CD4-positive, alpha-beta T cell treated with Interleukin-21 for 1 hour (primary cell): ENCODE measurements at places on chromosomes 2 and 18.

GRCh38 chr2:69214898-69215297 is 172.1 kb downstream of the GFPT1 start:
- DNase-seq, result no peak

GRCh38 chr2:225768741-225769140 is 369.2 kb downstream of the NYAP2 start:
- no peak for DNase-seq

DNA sequence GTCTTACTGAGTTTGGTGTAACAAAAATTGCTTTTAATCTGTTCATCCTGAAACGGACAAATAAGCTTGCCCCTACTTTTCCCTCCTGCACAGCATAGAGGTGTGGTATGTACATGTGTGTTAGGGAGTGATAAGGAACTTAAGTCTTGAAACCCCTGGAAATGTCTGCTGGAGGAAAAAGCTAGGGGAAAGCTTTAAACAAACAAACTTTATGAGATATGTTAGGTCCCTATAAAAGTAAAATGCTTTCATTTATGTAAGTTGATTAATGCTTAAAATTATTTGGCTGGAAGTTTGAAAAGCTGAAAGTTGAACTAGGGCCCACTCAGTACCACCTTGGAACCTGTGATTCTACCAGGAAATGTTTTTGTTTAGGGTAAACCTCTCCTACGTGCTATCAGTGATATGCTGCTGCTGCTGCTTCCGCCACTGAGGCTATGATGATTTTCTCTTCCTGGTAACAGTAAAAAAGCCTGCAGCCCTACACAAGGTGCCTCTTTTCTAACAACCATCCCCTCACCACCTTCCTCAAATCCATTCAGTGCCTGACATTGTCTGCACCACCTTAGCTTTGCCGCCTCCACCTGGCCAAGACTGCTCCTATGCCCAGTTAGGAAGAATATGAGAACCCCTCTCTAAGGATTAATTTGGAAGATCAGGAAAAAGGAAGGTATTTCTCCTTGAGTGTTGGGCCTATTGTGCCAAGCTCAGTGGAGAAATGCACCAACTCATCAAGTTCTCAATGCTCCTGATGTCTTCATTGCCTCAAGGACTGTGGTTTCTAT is 2.5 kb upstream of the YES1 start:
- DNase-seq, result no peak

DNA sequence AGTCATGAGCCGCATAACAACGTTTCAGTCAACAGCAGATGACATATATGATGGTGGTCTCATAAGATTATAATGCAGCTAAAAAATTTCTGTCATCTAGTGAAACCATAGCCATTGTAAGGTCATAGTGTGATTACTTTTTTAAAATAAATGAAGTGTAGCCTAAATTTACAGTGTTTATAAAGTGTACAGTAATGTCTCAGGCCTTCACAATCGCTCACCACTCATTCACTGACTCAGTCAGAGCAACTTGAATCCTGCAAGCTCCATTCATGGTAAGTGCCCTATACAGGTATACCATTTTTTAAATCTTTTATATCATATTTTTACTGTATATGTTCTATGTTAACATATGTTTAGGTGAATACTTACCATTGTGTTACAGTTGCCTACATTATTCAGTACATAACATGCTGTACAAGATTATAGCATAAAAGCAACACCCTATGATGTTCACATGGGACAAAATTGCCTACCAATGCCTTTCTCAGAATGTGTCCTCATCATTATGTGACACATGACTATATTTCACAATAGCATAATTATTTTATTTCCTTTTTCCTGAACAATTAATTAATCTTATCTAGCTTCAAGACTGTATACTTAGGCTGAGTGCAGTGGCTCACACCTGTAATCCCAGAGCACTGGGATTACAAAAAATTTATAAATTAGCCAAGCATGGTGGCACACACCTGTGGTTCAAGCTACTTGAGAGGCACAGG is 1115.9 kb upstream of the ZEB2 start:
- no peak for DNase-seq

DNA sequence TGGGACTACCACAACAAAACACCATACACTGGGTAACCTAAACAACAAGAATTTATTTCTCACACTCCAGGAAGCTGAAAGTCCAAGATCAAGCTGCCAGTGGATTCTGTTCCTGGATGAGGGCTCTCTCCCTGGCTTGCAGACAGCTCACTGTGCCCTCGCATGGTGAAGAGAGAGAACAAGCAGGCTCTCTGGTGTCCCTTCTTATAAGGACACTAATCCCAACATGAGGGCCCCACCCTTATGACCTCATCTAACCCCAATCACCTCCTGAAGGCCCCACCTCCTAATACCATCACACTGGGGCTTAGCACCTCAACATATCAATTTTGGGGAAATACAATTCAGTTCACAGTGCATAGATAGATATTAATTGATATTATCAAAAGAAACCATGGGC is 83.5 kb downstream of the BIN1 start:
- DNase-seq, result no peak

DNA sequence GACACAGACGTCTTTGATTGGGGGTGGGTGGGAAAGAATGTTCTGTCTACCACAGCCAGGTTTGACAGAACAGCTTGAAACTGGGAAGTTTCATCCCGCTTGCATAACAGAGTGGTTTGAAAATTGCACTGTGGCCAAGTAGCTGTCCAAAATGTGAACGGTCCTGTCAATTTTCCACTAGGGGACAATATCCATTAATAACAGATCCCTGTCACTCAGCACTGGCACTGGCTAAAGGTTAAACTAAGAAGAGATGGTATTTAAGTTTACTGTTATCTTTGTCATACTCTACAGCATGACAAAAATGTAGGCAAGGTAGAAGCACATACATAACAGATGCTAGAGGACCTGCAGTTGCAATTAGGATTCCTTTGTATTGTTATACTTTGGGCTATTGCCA is 55.6 kb upstream of the ACMSD start:
- peak; percentile 6 for DNase-seq

DNA sequence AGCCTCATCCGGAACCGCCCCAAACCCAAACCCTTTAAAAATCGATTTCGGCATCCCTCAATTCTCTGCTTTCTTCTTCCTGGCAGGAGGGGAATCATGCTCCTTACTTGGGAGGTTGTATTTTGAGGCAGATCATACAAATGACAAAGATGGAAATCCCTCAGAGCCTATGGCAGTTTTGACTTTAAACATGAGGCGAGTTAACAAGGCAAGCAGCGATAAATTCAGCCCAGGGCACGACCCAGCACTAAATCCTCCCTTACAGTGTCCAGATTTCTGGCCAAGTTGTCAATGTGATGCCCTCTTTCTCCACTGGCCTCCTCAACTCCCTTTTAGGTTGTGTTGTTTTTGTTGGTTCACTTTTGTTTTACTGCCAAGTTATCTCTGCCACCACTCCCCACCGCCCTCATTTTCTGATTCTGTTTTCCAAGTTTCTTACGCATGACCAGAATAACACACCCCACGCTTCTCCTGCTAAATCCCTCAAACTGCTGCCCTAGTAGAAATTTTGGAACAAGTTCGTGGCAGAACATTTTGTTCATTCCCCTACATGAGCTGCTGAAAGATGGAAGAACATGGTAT is 68.3 kb downstream of the CTAGE1 start:
- no peak for DNase-seq

GRCh38 chr2:67295851-67296250 is 101.3 kb upstream of the ETAA1 start:
- DNase-seq, result no peak

- DNase-seq, result no peak
Observed at GRCh38 chr2:133571249-133571648, 3.0 kb upstream of the NCKAP5 start.

DNA sequence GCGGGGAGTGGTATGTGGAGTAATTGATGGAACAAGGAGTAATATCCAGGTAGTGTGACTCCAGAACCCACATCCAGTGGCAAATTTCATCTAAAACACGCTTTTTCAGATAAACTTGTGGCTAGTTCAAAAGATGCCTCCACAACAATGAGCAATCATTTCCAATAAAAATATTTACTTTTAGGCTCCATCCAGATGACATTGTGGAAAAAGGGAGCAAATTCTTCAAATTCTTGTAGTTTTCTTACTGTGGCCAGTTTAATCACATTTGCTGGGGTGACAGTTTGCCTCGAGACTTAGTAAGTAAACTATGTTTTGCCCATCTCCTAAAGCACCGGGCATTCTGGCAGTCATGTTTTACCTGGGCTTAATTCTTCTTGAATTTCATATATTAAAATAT is 243.6 kb downstream of the IRS1 start:
- no peak for DNase-seq
